Stimulated activated CD8-positive, alpha-beta memory T cell treated with anti-CD3 and anti-CD28 coated beads, Interleukin-7, amount 100 ng/mL, for 4 hours (primary cell): ENCODE measurements at places on chromosomes 11 and 22.
A peak's percentile ranks its signal among the peaks of the same experiment; 100 is the strongest.

- no peak for DNase-seq
Observed at GRCh38 chr11:77402218-77402556, 71.7 kb downstream of the PAK1 start.

- no peak for DNase-seq
Observed at GRCh38 chr22:22605074-22605404, 39.4 kb upstream of the GGTLC2 start.

DNA sequence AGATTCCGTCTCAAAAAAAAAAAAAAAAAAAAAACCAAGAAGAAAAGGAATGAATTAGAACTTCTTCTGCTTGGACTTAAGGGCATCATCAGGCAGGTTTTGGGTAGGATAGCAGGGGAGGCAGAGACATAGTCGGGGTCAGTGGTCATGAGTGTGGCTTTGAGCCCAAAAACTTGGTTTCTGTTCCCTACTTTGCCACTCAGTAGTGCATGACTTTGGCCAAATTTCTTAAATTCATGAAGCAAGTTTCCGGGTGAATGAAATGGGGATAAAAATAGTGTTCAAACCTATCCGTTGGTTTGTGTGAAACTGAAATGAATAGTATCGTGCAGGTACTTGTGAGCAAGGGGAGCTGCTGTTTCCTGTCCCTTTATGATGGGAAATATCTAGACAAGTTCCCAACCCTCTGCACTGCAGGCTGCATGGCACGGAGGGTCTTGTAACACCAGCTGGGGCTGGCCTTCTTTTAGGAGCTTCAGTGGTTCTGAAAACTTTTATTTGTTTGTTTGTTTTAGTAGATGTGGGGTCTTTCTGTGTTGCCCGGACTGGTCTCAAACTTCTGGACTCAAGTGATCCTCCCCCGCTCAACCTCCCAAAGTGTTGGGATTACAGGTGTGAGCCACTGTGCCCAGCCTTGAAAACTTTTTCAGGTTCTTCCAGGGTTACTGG, 18.4 kb downstream of the NEAT1 start:
- DNase-seq, result no peak

DNA sequence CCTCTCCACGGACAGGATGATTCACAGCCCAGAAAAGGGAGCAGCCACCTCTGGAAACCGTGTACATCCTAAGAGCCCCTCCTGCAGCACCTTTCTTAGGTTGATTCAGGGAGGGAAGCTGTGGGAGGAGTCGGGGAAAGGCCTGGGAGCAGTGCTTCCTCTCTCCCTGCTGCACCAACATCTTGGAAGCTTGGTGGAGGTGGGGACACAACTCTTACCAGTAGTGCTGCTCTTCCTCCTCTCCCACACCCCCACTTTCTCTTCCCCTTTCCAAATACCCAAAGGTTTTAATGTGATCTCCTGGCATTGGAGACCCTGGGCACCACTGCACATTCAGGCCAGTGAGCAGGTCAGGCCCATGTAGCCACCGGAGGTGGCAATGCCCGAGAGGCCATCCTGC, 46.4 kb upstream of the HORMAD2 start:
- no peak for DNase-seq

DNA sequence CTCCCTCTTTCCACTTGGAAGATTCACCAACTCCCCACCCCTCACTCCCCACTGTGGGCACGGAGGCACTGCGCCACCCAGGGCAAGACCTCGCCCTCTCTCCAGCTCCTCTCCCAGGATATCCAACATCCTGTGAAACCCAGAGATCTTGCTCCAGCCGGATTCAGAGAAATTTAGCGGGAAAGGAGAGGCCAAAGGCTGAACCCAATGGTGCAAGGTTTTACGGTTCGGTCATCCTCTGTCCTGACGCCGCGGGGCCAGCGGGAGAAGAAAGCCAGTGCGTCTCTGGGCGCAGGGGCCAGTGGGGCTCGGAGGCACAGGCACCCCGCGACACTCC, 397 bp upstream of the CD44 start:
- DNase-seq, result no peak

DNA sequence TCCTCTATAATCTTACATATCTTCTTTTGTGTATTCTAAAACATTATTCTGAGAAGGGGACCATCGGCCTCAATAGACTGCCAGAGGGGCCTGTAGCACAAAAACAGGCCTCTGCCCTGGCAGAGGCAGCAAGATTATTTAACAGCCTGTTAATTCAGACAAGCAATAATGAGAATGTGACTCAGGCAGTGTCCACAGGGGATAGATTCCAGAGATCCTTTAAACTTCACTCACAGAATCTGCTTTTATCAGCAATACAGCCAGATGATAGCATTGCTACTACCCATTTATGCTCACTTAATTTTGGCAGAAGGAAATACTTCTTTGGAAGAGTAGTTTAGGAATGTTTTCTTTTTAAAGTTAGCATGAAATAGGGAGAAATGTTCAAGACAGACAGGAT, 44.9 kb downstream of the AAMDC start:
- no peak for DNase-seq

GRCh38 chr11:19580646-19581045, 132.0 kb upstream of the NAV2 start:
- DNase-seq, result no peak

- DNase-seq, result no peak
Observed at GRCh38 chr11:57516061-57516443, 550 bp upstream of the SLC43A1 start.

DNA sequence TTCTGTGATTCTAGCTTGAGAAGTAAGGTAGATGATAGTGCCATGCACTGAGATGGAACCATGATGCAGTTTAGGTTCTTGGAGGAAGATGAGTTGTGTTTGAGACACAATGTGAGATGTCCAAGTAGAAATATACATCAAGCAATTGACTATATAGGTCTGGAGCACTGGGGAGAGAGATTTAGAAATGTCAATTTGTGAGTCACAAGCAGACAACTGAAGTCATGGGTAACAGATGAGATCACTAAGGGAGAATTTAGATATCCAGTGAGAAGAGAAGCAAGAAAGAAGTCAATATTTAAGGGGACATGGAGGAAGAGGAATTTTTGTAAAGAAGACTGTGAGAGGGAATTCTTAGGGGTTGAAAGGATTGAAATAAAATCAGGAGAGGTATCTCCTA, 65.1 kb upstream of the RRAS2 start:
- DNase-seq, result no peak

DNA sequence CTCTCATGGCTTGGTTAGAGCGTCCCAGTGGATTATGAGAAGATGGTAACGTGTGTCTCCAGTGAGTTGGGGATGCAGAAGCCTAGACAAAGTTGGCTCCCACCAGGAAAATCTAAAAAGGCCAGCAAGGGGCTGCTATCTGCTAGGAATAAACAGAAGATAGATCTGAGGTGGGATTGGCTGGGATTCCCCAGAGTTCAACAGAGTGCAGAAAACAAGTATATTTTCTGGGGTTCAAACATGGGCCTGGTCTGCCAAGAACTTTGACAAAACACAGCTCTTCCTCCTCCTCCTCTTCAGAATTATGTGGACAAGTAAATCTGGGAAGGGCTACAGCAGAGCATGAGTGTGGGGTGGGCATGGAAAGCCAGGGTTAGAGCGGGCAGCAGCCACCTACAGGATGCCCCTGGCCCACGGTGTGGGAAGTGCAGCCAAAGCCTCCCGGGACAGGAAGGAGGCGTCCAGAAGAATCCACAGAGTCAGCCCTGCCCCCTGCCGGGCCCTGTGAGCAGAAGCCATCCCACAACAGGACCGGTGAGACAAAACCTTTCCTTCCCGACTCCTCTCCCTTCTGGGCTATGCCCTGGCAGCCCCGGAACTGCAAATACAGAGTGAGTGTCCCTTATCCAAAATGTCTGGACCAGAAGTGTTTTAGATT, 67.1 kb downstream of the CD82 start:
- no peak for DNase-seq

GRCh38 chr11:87917111-87917510, 258.1 kb downstream of the RAB38 start:
- no peak for DNase-seq

- DNase-seq, result no peak
Observed at GRCh38 chr22:50674130-50674500, 1.5 kb downstream of the SHANK3 start.

DNA sequence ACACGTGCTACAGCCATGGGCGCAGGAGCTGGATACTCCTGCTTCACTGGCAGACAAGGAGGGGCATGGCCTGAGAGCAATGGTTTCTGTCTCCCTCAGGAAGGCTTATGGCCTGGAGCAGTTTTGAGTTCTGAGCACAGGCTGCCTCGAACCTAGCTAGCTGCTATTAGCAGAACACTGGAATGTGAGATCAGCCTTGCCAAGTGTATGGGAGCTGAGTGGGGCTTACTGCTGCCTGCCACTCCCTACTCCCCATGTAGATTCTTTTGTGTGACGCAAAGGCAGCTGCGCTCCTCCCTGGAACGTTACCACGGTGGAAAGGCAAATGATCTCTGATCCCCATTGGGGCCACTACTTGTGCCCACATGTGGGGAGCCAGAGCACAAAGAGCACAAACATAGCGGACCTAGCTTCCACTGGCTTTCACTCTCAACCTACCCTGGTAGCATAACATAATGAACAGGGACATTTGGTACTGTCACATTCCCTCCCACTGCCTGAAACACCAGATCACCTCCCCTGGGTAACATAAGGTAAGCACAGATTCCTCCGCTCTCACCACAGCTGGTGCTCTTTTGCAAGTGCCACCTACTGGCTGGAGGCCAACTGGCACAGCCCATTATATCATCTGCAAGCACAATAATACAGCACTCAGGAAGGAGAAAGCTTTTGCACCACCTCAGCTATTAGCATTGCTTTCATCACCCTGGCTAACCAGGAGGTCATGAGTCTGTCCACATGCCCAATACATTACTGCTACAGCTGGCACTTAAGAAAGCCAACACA, 84.6 kb upstream of the GUCY1A2 start:
- DNase-seq, result no peak

- DNase-seq, result no peak
Observed at GRCh38 chr22:50248196-50249081, 2.6 kb downstream of the HDAC10 start.

DNA sequence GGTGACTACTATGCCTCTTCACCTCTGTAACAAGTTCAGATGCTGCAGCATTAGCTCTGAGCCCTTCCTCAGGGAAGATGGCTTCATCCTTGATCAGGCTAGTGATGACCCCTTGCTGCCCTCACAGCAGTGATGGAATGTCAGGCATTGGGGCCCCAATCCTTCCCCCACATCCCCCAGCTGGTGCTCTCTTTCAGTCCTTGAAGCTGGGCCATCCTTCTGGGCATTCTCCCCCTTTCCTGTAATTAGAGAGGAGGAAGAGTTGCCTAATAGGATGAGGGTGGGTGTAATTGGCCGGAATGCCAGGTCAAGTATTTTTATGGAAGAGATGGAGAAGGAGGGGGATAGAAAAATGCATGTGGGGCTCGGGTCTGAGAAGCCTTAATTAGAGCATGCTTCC, 62.6 kb downstream of the TRAF6 start:
- no peak for DNase-seq

GRCh38 chr11:33582636-33583325, 117.8 kb downstream of the C11orf91 start:
- no peak for DNase-seq

- DNase-seq, result no peak
Observed at GRCh38 chr11:78349114-78349513, 68.5 kb downstream of the GAB2 start.

GRCh38 chr22:30425616-30426387, at the start of gene MTFP1:
Gene MTFP1 (plus strand): TSS chr22:30425768. CDS start chr22:30425880, 112 bp downstream.
- DNase-seq, result peak; percentile 45

- DNase-seq, result no peak
Observed at GRCh38 chr11:85748455-85748891, 62.5 kb downstream of the SYTL2 start.

DNA sequence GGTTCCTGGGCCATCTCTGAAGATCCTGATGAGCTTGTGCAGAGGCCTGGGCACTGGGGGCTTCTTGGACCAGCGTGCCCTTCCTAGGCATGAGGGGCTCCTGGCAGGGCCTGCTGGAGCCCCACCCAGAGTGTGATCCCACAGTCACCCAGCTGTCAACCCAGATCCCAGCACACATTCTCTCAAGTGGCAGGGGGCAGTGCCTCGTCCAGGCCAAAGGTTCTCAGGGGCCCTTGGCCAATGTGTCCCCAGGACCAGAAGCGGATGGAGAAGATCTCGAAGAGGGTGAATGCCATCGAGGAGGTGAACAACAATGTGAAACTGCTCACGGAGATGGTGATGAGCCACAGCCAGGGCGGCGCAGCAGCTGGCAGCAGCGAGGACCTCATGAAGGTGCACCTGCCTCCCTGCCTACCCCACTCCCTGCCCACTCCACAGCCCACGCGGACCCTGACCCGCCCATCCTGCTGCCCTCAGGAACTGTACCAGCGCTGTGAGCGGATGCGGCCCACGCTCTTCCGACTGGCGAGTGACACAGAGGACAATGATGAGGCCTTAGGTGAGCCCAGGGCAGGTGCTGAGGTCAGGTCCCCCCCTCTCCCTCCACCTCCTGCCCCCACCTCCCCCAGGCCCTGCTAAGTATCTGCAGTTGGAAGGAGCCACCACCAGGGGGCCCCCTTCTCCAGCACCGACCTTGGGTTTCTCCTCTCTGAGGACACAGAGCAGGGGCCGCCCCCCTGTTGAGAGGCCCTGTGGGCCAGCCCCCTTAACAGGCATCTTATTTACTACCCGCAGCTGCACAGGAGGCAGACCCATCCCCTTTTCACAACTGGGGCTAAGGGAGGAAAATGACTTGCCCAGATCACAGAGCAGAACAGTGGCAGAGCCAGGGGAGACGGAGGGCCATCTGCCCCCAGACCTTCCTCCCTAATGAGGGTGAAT, 14.7 kb downstream of the GGA1 start:
- peak; percentile 65 for DNase-seq

DNA sequence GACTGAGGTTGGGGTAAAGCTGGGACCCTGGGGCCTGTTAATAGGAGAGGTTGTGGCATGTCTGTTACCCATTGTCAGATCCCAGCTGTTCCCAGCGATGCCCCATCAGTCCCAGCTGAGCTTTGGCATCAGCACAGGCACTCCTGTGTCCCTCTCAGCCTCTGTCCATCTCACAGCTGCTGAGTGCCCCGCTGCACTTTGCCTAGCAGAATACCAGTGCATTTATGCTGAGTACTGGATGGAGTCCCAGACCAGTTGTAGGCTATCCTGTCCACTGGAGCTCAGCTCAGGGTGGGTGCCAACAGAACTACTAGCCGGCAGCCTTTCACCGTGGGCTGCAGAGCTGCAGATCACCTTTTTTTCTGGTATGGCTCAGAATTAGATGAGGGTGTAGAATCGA, 9.9 kb downstream of the FXYD6 start:
- DNase-seq, result no peak

- no peak for DNase-seq
Observed at GRCh38 chr11:91350931-91351330, 873.7 kb upstream of the FAT3 start.

GRCh38 chr22:35140879-35141745, 75.2 kb downstream of the ISX start:
- no peak for DNase-seq

GRCh38 chr11:99432677-99433076, 411.9 kb downstream of the CNTN5 start:
- no peak for DNase-seq

- no peak for DNase-seq
Observed at GRCh38 chr11:18312012-18312411, 9.9 kb downstream of the HPS5 start.
